Femur (tissue), 1 donor: ENCODE measurements at places on chromosomes 7 and 10.

GRCh38 chr7:121521711-121522400 is 125.7 kb upstream of the FAM3C start:
- no peak for DNase-seq

DNA sequence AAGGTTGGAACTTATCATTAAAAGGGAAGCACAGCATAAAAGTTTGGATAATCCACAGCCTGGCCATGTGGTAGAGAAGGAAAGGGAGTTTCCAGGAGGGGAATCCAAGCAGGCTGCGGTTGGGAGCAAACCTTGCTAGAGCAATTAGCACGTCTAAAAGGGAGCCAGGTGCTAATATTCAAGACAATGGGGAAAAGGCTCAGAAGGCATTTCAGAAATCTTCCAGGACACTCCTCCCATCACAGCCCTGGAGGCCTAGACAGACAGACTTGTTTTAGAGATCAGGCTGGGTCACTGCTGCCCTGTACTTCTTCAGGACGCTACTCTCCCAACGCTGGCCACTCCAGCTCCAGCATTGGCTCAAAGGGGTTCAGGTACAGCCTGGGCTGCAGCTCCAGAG is 96.2 kb upstream of the KAT6B start:
- DNase-seq = no peak

GRCh38 chr10:66752714-66753113 is 173.1 kb upstream of the LRRTM3 start:
- no peak for DNase-seq

DNA sequence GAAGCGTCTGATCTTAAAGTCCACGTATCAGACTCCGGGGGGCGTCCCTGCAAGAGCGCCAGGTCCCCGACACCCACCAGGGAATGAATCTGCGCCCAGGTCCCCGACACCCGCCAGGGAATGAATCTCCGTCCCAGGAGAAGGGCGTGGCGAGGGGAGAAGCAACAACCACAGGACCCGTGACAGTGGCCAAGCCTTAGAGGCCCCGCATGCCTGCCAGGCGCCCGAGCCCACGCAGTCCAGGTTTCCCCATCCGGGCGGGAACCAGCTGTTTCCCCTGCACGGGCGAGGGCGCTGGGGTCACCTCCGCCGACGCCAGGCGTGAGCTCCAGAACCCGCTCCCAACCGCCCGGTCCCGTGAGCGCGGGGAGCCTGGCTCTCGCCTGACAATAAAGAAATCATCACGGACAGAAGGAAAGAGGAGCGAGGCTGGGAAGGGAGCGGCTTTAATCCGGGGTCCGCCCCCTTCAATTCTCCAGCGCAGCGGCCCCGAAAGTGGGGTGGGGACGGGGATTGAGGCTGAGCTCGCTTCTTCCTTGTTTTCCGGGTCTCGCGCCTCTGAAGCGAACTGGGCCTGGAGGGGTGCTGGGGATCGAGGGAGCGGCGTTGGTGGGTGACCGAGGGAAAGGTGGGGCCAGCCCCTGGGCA is 29.0 kb upstream of the BMS1 start:
- DNase-seq = no peak

- DNase-seq = no peak
Measured at GRCh38 chr10:1687623-1688150, 49.6 kb downstream of the ADARB2 start.

- no peak for DNase-seq
Measured at GRCh38 chr7:71860572-71860971, 551.6 kb downstream of the CALN1 start.

- no peak for DNase-seq
Measured at GRCh38 chr7:121002757-121003200, 14.3 kb downstream of the CPED1 start.

GRCh38 chr7:30970594-30971094 is 6.9 kb downstream of the GHRHR start:
- DNase-seq = no peak

- DNase-seq = no peak
Measured at GRCh38 chr7:78359836-78360235, 561.3 kb downstream of the PHTF2 start.

- DNase-seq = no peak
Measured at GRCh38 chr7:111012799-111013675, 77.9 kb upstream of the LRRN3 start.

DNA sequence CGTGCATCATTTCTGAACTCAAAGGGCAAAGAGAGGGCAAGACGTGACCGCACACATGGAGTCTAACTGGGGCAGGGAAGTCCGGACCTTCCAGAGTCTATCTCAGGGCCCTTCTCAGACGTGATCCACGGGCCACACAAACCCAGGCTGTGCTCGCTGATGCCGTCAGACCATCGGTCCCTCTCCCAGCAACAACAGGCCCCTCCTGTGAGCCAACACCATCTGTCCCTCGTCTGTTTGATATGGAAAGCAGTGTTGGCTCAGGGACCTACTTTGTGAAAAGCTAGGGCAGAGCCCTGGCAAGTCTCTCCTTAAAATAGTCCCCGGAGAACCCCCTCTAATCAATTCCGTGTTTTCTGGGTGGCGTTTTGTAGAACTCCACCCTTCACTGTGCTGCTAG is 208.8 kb downstream of the TCERG1L start:
- no peak for DNase-seq

DNA sequence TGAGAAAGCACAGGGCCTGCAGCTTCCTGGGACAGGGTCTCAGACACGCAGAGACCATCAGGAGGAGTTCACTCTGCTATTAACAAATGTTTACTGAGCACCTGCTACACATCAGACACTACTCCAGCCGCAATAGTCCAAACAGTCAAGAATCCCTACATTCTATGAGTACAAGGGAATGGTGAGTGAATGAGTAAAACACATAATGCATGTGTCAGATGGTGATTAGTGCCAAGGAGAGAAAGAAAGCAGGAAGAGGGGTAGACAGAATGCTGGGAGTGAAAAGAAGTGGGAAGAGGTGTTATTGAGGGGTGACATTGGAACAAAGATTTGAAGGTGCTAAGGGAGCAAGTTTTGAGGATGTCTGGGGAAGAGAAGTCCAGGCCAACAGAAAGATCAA is 634.2 kb upstream of the GALNT17 start:
- DNase-seq = no peak

GRCh38 chr7:7639421-7639820 is 1.1 kb upstream of the UMAD1 start:
- no peak for DNase-seq
